ENCODE measurements at places on chromosomes 5 and 9.

DNA sequence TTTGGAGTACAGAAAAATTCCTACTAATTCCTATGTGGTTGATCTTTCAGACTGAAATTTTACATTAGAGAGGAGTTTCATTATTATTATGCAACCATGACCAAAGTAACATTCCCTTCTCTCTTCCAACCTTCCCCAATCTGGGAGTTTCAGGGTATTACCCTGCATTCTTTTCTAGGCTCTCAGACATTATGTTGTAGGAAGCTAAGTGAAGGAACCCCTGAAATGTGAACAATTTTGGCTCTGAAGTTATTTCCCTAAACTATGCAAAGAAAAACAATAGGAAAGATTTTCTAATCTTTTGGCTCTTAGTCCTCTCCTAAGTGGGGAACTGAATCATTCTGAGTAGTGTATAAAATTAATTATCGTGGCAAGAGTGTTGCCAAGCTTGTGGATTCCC, 63.3 kb upstream of the ZFAND5 start:
- DNase-seq = no peak

DNA sequence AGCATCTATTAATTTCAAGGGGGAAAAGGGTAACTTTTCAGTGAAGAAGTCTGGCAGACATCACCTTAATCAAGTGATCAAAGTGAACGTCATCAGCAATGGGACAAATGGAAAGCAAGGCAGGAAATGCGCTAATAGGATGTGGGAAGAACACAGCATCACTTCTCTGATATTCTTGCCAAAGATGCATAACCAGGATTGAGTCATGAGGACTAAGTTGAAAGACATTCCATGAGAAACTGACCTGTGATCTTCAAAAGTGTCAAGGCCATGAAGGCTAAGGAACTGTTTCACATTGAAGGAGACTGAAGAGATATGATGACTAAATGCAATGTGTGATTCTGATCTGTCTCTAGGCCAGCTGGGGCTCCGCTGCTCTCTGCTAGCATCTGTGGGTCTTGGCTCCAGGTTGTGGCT, 92.9 kb downstream of the NDFIP1 start:
- DNase-seq = peak; percentile 73

GRCh38 chr5:175436359-175436758, 7.6 kb downstream of the DRD1 start:
- no peak for DNase-seq

DNA sequence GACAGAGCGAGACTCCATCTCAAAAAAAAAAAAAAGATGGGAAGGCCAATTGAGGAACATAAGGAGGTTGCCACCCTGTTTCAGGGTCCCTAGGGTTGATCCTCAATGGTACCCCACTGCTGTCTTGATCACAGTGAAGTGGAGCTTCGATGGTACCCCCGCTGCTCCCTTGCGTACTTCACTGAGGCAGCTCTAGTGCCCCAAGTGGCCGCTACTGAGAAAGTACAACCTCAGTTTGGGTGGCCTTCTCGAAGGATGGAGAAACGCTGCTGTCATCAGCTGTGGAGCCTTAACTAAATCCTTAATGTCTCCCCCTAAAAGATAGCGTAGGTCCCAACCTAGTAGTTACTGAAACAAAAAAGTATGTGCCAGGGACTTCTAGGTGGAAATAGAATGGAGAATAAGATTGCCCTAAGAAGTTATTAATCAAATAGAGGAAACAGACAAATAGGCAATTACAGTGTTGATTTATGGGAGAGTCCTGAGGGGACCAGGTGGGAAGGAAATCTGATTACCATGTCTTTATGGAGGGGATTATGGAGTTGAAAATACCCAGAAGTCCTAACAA, 6.3 kb downstream of the TESK1 start:
- peak; percentile 44 for DNase-seq

DNA sequence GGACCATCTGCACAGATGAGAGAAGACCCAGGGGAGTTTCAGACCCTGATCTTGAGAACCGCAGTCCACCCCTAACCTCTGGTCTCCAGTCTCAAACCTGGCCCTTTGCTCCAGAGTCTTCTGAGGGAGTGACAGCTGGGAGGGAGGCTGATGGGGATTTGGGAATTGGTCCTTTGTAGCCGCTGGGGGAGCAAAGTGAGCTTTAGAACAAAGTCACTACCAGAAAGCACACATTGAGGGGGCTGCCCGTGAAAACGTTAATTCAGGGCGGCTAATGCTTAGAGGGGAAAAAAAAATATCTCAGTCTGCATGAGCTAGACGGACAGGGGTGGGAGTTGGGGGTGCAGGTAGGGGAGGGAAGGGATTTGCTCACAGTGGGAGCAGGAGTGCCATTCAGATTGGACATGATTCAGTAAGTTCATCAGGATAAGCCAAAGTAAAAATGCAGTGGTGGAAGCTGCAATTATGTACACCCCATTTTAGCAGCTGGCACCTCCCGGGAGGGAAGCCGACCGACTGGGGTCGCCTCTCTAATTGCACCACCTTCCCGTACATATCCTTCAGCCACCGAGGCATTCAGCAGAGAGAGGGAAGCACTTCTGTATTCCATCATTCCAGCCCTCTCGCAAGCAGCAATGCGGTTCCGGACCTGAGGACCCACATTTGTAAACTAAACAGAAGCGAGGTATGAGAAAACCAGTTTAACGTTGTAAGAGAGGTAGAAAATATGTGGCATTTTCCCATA, 123.4 kb upstream of the RETREG1 start:
- no peak for DNase-seq
